Fibroblast of pulmonary artery (primary cell): ENCODE measurements at places on chromosomes 11 and 22.

DNA sequence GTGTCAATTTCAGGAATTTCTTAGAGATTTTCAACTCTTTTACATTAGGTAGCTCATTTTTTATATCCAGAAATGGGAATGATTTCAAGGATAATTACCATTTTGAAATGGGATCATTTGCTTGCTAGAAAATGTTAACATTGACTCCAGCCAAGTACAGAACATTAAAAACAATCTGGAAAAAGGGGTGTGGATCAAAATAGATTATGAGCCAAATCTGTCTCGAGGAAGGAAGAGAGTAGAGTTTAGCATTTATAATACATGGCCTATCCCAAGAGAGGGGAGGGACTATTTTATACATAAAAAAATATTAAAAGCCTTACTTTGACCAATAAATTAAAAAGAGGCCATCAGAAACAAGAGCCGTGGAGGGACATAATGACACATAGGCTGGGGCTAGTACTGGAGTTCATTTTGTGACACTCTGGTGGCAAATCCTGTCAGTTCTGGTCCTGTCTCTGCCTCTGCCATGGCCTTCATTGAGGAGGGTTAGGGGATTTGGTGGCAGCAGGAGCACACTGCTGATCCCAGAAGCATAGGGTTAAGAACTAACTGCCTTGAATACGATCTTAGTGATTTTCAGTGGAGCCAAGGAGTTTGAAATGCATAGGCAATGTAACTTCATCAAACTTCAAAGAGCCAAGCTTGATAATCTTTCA lies 20.4 kb downstream of the PPP6R3 start:
- no peak for DNase-seq

DNA sequence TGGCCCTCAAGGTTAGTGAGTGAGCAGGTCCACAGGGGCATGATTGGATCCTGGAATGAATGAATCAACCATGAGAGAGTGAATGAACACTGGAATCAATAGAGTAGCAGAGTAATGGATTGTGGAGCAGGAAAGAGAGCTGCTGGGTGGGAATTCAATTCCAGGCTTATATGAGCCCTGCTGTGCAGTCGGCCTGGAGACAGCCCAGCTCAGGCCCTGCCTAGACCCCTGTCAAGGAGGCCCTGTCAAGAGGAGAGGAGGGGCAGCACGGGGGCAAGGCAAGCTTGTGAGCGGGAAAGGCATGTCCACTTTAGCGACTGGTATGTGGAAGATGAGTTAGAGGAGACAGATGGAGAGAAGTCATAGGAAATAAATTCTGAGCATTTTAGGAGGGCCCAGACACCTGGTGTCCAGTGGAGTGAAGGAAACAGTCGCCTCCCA lies 1.3 kb upstream of the FOLR1 start:
- DNase-seq = no peak

DNA sequence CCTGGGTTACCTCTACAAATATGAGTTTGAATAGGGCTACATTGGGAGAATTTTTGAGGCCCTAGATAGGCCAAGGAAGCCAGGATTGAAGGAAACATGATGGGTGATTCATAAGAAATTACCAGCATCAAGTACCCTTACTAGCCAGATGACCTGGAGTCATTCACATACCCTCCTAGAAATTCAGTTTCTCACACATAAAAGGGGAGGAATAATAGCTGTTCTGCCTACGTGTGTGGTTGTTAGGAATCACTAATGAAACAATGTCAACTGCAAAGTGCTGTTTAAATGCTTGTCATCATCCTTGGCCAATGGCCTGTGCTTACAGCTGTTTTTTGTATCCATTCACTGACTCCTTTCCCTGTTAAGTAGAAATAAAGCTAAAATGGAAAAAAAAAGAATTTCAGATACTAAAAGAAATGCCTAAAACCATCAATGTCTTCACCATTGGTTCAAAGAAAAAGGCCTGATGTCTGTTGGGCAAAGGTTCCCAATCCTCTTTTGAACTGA lies 114.4 kb downstream of the NCAM1 start:
- DNase-seq = no peak

GRCh38 chr11:101448881-101449442 lies 134.8 kb downstream of the TRPC6 start:
- DNase-seq = no peak

DNA sequence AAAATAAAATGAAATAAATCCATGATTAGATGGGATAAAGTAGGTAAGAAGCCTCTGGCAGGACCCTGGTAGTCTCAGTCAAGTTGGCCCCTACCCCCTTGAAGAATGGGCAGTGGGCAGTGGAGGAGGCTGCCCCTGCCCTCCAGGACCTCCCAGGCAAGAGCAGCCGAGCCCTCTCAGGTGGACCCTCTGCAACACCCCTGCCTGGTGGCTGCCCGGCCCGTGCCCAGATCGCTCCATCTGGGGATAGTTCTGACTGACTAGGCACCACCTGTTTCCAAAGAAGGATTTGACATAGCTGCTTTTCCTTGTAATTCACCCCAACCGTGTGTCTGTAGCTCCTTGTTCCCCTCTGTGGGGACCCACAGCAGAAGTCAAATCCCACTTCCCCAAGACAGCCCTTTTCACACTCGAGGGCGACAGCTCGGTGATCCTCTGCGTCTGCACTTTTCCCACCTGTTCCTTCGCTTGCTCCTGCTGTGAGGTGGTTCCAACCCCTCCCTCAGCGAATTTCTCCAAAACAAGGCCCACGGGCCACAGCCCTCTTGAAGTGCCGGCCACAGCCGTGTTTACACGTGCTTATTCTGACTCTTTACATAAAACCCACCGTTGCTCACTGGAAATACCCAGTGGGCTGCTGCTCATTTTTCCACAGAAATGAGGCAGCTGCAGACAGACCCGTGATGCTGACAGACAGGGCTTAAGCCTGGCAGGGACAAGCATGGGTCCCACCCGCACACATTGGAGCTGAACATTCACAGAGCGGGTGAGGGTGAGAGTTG lies 5.5 kb upstream of the TMPRSS13 start:
- no peak for DNase-seq

GRCh38 chr11:46865340-46865739 lies 19.3 kb upstream of the CKAP5 start:
- DNase-seq = peak; percentile 81

DNA sequence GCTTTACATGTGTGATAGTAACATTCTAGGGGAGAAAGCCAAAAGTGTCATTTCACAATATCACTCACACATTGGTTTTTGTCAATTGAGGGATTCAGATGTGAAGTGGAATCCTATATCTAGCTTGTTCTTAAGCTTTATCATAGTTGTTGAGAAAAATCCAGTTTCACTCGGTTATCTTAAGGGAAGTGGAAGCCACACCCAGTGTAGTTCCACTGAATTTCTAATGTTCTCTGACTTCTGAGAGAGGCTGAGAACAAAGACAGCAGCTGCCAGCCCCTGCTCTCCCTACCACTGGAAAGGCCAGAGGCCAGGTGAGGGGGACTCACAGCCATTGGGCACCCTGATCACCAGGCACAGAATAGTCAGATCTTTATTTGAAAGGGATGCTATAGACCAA lies 53.7 kb downstream of the THAP12 start:
- no peak for DNase-seq

DNA sequence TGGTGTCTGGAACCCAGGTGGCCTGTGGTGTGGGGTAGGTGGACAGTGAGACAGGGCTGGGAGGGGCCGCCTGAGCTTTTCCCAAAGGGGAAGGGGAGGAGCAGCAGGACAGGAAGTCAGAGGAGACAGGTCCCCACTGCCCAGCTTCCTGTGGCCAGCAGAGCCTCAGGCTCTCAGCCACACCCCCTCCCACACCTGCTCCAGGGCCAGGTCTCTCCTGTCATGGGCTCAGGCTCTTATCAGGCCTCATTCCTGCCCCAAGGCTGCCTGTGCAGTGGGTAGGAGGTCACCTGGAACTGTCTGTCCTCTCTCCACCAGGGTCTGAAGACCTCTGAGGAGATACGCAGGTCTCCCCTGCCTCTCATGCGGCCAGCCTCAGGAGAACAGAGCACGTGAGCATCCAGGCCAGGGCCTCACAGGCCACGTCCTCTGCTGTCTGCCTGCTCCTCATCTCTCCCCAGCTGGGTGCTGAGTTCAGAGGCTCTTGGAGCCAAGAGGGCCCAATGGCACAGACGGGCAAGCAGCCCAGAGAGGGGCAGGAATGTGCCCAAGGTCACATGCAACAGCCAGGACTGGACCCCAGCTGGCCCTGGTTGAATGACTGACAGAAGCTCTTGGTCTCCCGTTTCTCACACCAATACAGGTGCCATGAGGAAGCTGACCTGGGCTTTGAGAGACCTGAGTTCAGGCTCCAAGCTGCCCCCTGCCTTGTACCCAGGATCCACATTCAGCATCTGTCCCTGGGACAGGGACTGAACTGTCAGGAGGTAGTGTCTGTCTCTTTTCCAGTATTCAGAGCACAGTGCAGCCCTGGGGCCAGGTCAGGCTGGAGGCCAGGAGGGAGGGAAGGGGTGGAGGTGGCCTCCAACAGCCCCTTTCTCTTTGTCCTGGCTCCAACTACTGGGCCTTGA lies 16.7 kb downstream of the STARD10 start:
- DNase-seq = no peak

GRCh38 chr11:69209421-69210309 lies 53.9 kb downstream of the SMIM38 start:
- no peak for DNase-seq
